ENCODE measurements at places on chromosomes 11 and 22. TPM values are rescaled to one million over a fixed set of nuclear protein-coding genes. Genes with fewer than 3 reads are reported as not detected.

DNA sequence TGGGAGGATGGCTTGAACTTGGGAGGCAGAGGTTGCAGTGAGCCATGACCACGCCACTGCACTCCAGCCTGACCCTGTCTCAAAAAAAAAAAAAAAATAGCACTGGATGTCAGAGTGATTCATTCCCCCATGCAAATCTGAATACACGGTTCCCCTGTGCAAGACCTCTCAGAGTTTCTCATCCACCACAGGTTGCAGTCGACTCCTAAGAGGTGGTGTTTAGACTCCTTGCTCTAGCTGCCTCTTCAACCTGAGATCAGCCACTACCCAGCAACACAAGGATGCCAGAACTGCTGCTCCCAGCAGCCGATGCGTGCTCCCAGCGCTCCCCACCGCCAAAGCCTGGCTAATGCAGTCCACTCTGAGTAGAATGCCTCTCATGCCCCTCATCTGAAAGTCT, 97.5 kb downstream of the PARVA start:
- no peak for DNase-seq

DNA sequence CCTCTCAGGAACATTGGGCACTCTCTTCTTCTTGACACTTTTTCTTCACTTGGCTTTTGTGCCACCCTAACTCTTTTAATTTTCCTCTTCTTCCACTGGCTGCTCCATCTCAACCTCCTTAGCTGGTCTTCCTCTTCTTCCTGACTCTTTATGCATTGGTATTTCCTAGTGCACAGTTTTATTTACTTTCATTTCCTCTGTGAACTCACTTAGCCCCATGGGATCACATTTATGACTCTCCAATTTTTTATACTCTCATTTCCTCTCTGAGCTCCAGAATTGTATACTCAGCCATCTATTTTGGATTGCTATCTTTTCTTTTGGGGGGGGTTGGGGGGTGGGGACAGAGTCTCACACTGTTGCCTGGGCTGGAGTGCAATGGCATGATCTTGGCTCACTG, 38.5 kb upstream of the LARGE1 start:
- DNase-seq: no peak

DNA sequence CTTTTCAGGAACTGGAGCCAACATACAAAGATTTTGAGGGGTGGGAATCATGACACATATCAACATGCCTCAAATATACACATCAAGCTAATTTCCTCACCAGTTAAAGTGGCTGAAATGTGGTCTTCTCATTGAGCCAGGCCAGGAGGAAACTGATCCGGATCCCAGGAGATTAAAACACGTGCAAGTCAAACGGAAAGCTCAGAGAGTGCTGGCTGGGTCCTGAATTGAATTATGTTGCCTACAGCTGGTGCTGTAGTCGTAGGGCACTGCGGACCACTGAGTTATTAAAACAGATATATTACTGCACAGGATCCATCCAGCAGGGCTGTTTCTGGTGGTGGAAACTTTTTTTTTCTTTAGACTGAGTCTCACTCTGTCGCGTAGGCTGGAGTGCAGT, 14.1 kb upstream of the WNT7B start:
- no peak for DNase-seq

DNA sequence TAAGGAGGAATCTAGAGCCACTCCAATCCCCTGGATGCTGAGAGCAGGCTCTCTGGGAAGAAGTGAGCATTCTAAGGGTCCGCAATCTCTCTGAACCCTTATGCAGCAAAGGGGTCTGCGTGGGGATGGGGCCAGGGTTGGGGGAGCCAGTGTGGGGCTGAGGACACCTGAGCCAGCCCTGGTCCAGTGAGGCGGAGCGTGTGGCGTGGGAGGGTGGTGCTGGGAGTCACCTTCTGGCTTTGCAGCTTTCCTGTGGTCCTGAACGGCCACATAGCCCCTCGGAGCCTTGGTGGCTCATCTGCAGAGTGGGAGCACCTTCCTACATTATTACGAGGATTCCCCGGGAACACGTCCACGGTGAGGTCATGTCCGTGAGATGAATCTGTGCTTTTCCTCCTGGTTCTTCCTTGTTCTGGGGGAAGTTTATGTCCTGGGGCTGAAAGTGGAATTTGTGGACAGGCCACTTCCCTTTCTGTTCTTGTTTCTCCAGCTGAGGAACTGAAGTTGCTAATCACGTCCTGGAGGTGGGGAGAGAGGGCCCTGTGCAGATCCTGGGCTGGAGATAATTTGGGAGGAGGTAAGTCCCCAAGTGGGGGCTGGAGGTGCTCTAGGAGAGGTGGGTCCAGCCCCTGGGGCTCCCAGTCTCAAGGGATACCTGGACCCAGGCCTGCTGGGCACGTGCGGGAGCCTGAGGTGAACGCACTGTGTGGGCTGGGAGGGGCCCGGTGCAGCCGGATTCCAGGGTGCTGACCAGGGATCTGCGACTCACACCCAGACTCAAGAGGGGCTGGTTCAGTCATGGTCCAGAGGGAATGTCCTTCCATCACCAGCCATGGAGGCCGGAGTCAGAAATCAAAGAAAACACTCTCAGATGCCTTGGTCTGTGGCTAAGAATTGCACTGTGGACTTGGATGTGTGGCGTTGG, 6.1 kb downstream of the MRGPRE start:
- DNase-seq: no peak

GRCh38 chr11:30091737-30092136, 74.9 kb upstream of the KCNA4 start:
- no peak for DNase-seq

GRCh38 chr22:27713461-27713860, 88.1 kb downstream of the MN1 start:
- no peak for DNase-seq

SPATA19 gene
- not detected for total RNA-seq

OR6A2 gene
- 0.25 TPM for total RNA-seq
